ENCODE measurements at places on chromosomes 7 and 10. TPM values are rescaled to one million over a fixed set of nuclear protein-coding genes. Genes with fewer than 3 reads are reported as not detected.
A peak's percentile ranks its signal among the peaks of the same experiment; 100 is the strongest.

DNA sequence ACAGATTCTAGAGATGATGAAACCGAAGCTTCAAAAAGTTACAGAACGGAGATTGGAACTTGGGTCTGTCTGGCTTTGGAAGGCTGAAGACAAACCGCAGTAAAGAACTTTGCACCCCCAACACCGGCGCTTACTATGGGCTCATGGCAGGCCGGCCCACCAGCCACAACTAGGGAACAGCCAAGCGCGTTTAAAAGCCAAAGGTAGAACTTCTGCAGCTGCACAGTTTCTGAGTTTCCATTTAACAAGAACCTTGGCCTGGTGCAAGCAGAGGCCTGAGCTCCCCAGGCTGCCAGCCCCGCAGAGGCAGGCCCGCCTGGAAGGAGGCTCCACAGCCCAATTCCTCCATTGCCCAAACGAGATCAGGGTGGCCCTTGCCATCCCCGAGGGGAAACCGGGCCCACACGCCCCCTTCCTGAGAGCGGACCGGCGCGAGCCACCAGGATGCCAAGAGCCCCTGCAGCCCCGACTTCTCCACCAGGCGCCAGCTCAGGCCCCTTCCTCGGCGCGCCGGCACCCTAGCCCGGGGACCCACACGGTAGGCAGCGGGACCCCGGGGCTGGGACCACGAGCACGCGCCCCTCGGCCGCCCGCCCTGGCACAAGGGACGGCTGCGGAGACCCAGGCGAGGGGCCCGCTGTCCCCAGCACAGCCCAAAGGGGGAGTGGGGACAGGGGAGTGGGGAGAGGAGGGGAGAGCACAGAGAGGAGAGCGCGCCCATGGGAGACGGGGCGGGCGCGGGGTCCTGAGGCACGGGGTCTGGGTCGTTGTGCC, 566 bp downstream of the MAD1L1 start:
- DNase-seq = no peak

DNA sequence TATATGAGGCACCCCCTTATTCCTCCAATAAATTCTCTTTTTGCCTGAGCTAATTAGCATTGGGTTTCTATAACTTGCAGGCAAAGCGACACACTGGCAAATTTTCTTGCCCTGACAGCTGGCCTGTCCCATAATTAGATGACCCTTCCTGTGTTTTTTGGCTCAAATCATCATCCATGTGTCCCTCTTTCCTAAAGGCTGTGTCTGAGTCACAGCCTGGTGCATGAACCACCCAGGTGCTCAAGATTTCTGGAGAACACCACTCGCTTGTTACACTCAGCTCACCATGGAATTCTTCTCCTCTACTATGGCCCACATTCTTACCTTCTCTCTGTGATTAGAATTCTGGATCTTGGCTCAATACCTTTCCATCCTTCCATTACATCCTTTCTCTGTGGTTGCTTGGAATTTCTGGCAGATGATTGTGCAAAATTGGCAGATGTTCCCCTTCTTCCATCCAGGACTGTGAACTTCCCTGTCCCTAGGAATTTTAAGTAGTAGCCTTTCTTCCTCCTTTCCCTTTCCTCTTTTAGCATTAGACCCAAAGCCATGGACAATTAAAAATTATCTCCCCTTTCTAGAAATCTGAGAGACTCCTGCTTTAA, 116.0 kb upstream of the ANKRD1 start:
- no peak for DNase-seq

DNA sequence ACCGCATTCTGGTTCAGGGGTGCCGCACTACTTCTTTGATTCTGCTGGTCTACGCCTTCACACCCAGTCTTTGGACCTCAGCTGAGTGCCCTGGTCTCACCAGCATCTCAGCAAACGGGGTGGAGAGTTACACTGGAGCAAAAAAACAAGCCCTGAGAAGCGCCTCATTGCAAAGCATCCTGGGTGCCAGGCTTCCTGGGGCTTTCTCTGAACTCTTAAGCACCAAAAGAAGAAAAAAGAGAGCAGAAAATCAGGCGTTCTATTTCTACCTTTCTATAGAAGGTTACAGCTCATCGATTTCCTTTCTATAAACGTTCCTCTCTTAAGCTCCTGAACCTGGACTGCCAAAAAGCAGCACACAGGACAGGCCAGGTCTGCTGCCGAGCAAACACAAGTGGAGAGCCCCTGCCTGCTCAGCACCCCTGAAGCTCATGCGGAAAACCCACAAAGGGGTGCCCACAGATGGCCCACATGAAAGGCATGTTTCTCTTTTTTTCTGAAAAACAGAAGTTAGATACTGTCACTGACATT, 217.9 kb downstream of the SFMBT2 start:
- no peak for DNase-seq

GRCh38 chr10:43781480-43782361, 133.0 kb upstream of the ZNF32 start:
- DNase-seq = no peak

DNA sequence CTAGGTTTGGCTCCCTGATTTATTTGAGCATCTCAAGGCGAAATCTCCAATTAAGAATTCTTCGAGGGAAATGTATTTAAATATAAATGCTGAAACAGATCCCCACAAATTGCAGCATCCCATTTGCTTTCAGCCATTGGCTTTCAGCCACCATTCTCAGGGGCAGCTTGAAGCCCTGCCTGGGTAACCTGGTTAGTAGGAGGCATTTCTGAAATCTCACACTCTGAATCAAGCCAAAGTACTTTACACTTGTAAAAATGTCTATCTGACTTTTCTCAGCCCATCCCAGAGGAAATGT, 49.1 kb downstream of the GCC1 start:
- no peak for DNase-seq

DNA sequence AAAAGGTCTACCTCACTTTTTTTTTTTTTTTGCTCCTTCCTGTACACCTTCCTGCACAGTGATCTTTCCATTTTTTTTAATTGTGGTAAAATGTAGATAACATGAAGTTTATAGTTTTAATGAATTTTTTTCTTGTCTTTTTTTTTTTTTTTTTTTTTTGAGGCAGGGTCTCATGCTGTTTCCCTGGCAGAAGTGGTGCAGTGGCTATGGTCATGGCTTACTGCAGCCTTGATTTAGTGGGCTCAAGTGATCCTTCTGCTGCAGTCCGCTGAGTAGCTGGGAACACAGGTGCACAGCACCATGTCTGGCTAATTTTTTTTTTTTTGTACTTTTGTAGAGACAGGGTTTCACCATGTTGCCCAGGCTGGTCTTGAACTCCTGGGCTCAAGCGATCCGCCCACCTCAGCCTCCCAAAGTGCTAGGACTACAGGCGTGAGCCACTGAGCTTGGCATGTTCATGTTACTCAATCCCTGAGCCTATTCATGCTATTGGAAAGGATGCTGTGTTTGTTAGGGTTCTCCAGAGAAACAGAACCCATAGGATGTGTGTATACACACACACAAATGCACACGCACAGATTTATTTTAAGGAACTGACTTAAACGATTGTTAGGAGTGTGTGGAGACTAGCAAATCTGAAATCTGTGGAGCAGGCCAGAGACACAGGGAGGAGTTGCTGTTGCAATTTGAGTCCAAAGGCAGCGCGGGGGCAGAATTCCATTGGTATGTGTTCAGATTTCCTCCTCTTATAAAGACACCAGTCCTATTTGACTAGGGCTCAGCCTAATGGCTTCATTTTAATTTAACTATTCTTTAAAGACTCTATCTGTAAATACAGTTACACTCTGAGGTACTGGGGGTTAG, 29.1 kb downstream of the GALNT11 start:
- DNase-seq = peak; percentile 53

DNA sequence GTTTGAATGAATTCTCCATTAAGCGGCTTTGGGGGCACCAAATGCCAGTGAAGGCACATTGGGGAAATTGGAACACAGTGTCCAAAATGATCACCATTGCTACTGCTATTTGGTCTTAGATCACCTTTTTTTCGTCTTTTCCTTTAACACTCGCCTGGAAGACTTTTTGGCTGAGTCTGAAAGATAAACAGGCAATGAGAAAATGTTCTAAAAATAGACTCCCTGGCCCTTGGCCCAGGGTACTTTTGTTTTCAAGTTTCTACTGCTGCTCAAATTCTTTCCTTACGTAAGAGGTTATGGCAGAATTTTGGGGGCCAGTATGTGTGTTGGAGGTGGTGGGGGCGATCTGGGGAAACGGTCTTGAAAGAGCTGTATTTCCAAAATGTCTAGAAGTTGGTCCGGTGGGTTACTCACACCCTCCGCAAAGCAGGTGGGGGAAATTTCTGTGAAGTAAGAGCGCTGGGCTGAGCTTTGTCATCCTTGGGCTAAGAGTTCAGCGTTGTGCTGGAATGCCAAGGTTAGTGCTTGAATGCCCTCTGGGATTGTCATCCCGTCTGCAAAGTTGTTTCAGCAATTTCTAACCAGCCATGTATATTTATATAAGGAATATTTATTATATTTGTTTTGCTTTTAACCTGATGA, 1.3 kb upstream of the ITPRIP start:
- no peak for DNase-seq

DNA sequence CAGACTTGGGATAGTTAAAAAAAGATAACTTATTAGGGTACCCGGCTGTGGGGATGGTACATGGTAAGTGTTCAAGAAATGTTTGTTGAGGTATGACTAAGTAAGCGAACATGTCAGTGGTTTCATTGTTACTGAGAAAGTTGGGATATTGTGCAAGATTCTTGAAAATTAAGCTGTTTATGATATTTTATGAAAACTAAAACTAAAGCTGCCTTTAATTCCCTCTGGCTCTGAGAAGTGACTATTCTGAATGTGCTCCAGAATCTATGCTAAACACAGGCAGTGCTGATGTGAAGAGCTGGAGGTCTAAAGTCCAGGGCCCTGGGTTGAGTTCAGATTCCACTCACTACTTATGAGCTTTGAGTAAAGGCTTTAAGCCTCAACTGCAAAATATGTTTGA, 72.9 kb downstream of the AOAH start:
- no peak for DNase-seq

GRCh38 chr7:8363407-8364015, 69.9 kb upstream of the NXPH1 start:
- DNase-seq = no peak

DNA sequence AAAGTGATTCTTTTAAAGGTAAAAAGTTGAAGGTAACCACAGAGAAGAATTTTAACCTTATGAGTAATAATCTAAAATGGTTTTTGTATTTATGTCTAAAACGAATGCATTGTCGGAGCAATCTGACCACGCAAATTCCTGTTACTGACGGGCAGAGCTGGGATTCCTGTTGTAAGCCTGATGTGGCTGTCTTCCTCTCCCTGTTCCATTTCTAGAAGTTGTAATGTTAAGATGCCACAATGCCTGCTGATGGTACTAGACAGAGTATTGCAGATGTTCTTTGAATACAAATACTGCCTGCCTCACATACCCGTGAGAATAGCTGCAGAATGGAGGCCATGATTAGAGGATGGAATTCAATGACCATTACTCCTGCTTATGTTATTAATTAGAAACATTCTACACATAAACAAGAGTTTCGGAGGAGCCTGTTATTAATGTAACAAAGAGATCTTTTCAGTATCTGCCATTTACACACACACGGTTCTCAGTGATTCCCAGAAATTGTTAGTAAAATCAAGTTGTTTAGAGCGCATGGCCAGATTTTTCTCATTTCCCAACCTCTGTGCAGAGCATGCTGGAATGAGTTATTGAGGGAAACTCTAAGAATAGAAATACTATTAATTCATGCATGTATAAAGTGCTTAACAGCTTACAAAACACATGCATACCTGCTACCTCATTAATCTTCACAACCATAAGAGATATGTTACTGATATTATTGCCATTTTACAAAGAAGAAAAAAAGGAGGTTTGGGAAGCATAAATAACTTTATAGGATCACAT, 196.8 kb downstream of the PTN start:
- DNase-seq = no peak

DNA sequence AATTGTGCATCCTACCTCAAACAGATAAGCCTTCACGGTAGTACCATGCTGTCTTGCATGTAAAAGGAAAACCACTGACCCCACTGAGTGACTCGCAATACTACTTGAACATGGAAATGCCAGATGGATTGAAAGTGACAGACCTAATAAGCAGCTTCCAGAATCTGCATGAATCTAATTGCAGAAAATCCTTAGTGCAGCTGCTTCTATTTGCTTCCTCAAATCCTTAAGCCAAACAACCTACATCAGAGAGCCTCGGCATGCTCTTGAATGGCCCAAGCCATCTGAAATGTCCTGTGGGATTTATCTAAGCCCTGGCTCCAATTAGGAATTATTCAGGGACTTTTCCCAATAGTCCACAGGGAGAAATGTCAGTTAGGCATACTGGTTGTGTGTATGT, 509.5 kb upstream of the CELF2 start:
- DNase-seq = no peak

DNA sequence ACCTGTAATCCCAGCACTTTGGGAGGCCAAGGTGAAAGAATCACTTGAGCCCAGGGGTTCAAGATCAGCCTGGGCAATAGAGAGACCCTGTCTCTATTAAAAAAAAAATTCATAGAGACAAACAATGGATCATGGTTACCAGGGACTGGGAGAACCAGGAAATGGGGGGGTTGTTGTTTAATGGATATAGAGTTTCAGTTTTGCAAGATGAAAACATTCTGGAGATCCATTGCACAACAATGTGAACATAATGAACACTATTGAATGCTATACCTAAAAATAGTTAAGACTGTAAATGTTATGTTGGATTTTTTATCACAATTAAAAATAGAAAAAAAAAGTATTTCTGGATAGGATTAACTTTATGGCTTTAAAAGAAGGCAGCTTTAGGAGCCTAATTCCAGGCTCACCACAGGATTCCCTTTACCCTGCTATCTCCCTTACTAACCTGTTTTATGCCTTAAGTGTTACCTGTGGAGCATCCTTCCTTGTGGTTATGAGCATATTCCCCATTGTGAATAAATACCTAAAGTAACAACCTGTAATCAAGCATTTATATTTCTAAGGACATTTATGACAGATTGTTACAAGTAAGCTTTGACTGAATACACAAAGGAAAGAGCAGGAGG, 45.1 kb upstream of the SGCE start:
- DNase-seq = no peak

DNA sequence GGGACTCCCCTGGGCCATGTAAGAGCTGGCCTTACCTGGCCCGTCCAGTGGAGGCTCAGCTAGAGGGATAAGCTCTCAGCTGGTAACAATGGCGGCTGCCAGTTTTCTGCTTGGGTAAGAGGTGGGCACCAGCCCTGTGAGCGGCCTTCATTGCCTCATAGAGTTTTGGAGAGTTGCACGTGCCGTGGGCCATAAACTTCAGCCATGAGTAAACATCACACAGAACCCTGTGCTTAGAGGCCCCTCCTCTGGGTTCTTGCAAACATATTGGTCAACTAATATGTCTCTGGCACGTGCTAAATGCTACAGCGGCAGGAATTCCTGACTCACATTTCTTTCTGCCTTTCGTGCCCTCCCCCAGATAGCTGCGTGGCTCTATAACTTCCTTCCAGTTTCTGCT, 103.9 kb upstream of the LEP start:
- DNase-seq = no peak

DNA sequence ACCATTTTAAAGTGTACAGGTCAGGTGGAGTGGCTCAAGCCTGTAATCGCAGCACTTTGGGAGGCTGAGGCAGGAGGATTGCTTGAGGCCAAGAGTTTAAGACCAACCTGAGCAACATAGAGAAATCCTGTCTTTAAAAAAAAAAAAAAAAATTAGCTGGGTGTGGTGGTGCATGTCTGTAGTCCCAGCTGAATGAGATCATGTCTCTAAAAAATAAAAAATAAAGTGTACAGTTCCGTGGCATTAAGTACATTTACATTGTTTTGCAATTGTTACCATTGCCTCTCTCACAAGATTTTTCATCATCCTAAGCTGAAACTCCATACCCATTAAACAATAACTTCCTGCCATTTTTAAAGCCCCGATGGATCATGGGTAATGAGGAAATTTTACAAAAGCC, 20.6 kb downstream of the PLCE1 start:
- DNase-seq = no peak

ZNF804B gene
- polyA plus RNA-seq = 0.10 TPM

UNCX gene
- polyA plus RNA-seq = 13.5 TPM

ARHGAP22 gene
- 1.8 TPM for polyA plus RNA-seq

PSD gene
- 12.2 TPM for polyA plus RNA-seq

KIAA1217 gene
- polyA plus RNA-seq = 102 TPM

CAV1 gene
- 34.8 TPM for polyA plus RNA-seq

Data from renal pelvis (tissue), 12 donors.